SK-N-SH (cell line): ENCODE measurements at places on chromosomes 6 and 20.

GRCh38 chr20:958936-959815 is 42.9 kb downstream of the RSPO4 start:
- DNase-seq = peak; percentile 41

DNA sequence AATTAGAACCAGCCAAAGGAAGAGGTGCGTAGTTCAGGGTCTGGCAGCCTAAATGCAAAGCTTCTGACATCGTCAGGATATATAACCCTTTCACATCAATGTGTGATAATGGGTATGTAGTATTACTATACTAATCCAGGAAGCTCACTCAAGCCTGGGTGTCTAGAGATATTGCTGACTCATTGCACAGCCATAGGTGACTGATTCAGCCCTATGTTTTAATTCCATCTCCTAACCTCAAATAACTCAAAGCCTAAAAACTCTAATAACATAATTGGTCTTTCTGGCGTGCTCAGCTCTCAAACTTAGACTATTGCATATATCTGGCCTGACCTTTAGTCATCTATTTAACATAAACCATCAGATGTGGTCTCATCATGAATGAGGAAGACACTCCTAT is 658.4 kb downstream of the TBC1D32 start:
- no peak for DNase-seq

- no peak for DNase-seq
These were observed 12.1 kb downstream of the TMEM200A start for GRCh38 chr6:130377915-130378314.

- DNase-seq = no peak
These were observed 24.7 kb downstream of the DACT2 start for GRCh38 chr6:168294901-168295300.

DNA sequence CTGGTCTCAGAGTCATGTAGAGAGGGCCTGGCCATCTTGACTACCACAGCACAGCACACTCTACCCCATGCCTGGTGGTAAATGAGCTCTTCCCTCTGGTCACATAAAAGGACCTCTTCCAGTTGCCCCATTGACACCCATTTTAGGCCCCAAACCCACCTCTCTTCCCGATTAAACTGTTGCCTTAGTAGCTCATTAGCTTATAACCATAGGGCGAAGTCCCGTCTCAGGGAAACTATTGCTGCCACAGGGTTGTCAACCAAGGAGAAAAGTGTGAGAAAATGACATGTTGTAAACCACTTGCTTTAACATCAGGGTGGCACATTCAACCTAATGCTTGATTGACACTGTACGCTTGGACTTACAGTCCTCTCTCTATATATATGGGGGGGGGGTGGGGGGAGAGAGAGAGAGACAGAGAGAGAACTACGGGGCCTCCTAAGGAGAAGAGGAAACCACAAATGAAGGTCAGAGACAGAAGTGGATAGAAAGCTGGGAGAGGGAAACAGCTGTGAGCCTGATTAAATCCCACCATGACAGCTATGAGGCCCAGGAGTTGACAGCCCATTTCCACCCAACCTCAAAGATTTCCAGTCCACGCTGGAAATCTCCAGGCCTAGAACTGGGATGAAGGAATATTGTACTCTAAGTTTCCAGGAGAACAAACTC is 14.9 kb upstream of the BTN1A1 start:
- DNase-seq = no peak

- no peak for DNase-seq
These were observed 2.0 kb downstream of the SEMG2 start for GRCh38 chr20:45223136-45223535.

- DNase-seq = no peak
These were observed 90.6 kb downstream of the MRPL14 start for GRCh38 chr6:44036699-44037101.

- DNase-seq = no peak
These were observed 48.4 kb downstream of the ARHGAP40 start for GRCh38 chr20:38650010-38650409.

GRCh38 chr6:19803331-19804204 is 33.6 kb upstream of the ID4 start:
- no peak for DNase-seq

DNA sequence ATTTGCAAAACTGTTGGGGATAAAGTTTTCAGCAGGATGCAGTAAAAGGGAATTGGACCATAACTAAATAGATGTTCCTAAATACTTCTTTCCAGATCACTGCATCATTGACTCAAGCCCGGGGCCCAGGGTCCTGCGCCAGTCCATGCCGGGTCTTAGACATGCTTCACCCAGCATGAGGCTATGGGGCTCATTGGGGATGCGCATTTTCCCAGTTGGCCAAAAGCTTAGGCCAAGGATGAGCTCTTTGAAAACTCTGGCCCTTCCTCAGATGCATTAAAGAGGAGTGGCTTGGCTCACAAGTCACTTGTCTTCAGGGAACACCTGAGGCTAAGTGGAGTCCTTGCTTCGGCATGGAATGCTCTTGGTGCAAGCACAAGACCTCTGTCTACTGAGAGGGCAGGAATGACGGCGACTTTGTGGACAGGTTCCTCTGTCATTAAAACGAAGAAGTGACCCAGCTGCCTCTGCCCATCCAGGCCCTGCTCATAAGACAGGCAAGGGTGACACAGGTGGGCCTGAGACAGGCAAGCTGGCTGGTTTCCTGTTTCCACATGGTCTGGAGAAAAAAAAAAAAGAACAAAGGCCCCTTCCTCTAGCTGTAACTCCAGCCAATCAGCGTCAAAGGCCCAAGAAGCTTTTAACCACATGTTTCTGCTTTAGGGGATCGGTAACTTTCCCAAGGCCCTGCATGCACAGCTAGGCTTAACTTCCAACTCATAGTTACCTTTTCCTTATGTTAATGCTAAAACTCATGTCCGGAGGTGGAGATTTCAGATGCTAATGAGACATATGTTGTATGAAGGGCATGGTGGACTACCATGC is 81.4 kb upstream of the CDH4 start:
- DNase-seq = no peak

DNA sequence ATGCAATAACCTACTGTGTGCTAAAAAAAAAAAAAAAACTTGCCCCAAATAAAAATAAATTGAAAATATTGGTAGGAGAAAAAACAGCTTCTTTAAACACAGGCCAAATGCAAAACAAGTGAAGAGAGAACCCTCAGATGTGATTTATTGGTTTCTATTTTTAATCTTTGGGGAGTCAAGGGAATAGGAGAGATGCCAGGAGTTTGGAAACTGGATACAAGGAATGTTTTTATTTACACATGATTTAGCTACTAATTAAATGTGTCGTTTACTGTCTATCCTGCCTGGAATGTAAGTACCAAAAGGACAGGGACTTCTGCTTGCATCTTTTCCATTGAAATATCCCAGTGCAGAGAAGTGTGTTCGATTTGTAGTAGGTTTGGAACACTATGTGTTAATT is 810.7 kb downstream of the MAFB start:
- DNase-seq = no peak

DNA sequence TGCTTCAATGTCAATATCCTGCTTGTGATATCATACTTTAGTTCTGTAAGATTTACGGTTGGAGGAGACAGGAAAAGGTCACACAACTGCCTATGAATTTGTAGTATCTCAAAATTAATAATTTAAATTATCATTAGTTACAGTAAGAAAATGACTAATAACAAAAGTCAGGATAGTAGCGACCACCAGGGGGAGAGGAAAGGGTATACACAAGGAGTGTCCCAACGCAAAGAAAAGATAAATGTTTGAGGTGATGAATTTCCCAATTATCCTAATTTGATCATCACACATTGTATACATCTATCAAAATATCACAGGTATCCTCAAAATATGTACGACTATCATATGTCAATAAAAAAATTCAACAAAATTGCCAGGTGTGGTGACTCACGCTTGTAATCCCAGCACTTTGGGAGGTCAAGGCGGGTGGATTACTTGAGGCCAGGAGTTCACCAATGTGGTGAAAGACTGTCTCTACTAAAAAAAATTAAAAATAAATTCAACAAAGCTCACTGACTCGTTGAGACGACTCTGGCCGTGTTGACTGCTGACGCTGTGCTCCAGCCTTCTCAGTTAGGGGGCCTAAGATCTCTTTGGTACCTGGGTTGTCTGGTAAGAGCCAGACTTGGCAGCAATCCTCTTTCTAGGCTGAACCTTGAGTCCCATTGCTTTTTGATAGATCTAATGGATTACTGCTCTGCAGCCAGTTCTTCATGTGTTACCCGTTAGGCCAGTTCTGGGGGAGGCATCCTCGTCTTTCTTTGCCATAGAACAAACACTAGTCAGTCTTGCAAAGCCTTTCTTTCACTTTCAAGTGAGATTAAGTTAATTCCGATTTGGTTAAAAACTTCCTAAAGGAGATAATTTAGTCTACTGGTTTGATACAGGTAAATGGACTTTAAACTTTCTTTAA is 9.0 kb upstream of the OVOL2 start:
- no peak for DNase-seq

GRCh38 chr6:16731478-16732051 is 29.7 kb downstream of the ATXN1 start:
- no peak for DNase-seq
